Stimulated activated CD8-positive, alpha-beta memory T cell treated with anti-CD3 and anti-CD28 coated beads, Interleukin-4, amount 100 ng/mL, for 1 hour (primary cell): ENCODE measurements at places on chromosomes 3 and 15.
A peak's percentile ranks its signal among the peaks of the same experiment; 100 is the strongest.

- DNase-seq, result no peak
Observed at GRCh38 chr15:83653639-83654378, at the start of gene ADAMTSL3. Gene ADAMTSL3 (plus strand): TSS chr15:83654123. CDS start chr15:83655762, 1,639 bp downstream.

- DNase-seq, result peak; percentile 29
Observed at GRCh38 chr3:66407611-66408218, 93.1 kb downstream of the LRIG1 start.

DNA sequence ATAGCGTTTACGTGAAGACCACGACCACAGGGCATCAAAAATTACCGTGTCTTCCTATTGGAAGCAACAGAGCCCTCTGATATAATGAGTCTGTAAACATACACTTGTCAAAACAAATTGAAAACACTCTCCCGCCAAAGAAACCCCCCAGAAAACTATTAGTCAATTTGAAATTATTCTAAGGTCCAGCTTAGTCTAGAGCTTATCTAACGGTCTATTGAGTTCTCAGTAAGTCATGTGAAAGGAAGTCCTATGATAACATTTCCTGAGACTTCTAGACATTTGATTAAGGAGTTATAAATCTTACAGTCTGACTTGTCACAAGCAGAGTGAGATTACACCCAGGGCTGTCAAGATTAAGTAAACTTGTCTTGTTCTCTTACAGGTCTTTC lies 356.3 kb downstream of the FOXP1 start:
- DNase-seq, result no peak

DNA sequence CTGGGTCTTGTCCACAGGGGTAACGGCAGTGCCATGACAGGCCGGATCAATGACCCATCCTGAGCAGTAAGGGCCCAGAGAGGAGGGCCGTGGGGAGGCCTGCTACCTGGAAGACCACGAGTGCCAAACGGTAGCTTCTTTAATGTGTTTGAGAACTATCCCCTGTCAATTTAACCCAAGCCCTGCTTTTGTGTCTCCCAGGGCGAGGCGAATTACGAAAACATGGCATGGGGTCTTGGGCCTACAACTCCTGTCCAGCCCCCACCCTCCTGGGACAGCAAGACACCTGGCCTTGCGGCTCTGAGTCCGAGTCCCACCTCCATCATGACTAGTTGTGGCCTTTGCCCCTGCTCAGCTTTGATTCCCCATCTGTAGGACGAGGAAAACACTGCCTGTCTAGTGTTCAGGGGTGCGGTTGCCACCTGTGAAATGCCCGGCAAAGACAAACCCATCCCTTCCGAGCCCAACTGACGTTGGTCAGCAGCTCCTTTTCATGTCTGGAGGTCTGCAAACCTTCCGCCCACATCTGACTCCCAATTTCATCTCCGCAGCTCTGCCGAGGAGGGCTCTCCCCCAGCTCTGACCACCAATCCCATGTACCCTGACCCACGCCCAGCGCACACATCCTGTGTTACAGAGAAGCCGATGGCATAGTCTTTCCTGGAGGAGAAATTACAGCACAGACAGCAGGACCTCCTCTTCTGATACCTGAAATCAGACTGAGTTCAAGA lies 28.9 kb upstream of the SNRPA1 start:
- no peak for DNase-seq

GRCh38 chr3:176767385-176767784 lies 429.9 kb downstream of the TBL1XR1 start:
- DNase-seq, result no peak

- no peak for DNase-seq
Observed at GRCh38 chr3:41317718-41318117, 118.4 kb downstream of the CTNNB1 start.

DNA sequence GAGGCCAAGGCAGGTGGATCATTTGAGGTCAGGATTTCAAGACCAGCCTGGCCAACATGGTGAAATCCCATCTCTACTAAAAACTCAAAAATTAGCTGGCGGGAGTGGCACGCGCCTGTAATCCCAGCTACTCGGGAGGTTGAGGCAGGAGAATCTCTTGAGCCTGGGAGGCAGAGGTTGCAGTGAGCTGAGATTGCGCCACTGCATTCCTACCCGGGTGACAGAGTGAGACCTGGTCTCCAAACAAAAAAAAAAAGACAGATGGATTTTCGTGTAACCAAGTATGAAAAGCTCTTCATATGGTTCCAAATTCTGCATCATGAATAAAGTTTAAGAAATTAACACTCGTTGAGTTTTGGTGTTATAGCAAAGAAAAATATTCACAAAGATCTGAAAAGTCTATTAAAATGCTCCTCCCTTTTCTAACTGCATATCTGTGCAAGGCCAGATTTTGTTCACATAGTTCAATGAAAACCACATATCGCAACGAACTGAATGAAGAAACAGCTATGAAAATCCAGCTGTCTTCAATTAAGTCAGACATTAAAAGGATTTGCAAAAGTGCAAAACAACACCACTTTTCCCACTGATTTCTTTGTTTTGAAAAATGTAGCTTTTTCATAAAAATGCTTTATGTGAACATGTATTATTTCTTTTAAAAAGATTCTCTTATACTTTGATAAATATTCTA lies 23.8 kb upstream of the FBLN2 start:
- DNase-seq, result no peak

DNA sequence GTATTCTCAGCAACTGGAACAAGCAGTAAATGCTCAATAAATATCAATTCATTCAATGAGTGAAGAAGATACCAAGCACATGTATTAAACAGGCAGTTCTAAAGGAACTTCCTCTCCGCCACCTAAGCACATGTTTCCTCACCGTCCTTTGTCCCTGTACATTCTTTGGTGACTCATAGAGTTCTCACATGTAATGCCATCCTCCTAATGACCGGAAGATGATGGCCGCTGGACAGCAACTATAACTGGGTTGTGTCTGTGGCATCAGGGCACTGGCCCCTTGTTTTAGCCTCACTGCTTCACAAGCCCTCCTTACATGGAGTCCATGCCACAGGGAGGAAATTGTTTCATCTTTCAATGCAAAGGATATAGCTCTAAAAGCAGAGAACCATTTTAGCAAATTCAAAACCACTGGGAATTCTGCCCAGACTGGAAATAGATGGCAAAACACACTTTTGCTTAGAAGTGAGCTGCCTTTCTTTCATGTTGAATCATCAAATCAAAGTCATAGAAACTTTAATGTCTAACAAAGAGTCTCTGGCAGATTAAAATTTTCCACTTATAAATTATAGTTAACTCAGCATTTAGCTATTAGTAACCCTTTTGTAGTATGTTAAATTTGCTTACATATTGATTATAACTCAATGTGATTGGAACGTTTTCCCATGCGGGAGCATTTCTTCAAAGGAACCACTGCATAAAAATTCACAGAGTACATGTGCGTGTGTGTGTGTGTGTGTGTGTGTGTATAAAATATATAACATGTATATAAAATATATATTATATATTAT lies 74.1 kb downstream of the GAP43 start:
- DNase-seq, result no peak

- DNase-seq, result no peak
Observed at GRCh38 chr3:144187531-144188210, 216.0 kb downstream of the DIPK2A start.

DNA sequence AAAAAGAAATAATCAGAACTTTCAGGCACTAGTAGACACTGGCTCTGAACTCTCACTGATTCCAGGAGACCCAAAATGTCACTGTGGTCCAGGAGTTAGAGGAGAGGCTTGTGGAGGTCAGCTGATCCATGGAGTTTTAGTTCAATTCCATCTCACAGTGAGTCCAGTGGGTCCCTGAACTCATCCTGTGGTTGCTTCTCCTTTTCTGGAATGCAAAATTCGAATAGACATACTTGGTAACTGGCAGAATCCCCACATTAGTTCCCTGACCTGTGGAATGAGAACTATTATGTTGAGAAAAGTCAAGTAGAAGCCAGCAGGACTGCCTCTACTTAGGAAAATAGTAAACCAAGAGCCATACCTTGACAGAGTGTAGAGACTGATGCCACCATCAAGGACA lies 87.3 kb upstream of the OXTR start:
- DNase-seq, result no peak

GRCh38 chr15:36612063-36612788 lies 32.8 kb downstream of the CDIN1 start:
- DNase-seq, result no peak

- DNase-seq, result no peak
Observed at GRCh38 chr3:186001842-186002241, 64.0 kb upstream of the TRA2B start.

DNA sequence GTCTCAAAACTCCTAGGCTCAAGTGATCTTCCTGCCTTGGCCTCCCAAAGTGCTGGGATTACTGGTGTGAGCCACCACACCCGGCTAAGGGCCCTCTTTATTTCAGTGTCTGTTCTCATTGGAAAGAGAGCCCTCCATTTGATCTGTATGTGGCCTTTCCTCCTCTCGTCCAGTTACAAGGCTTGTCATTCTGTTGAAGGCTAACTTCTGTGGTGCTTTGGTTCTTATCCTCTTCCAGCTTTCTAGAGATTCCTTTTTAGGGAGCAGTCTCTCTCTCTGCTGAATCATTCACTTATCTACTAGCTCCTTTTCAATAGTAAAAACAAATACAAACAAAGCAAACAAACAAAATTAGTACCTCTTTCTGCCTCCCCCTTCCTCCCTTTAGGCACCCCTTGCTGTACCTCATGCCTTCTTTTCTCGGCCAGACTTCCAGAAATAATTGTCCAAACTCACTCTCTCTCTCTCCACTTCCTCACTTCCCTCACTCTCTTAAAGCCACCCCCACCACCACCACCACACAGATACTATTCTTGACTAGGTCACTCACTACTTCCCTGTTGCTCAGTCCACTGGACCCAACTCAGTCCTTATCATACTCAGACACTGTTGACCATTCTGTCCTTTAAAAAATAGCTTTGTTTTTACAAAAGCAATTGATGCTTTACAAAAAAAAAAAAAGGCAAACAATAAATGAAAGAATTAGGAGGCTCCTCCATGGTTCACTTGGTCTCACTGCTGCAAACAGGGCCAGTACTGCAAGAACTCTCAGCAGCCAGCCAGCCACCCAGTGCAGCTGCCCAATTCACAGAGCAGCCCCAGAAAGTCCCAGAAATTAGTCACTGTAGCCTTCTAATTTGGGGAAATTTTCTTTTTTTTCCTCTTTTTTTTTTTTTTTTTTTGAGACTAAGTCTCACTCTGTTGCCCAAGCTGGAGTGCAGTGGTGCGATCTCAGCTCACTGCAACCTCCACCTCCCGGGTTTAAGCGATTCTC lies 31.7 kb upstream of the RAB11A start:
- no peak for DNase-seq

- DNase-seq, result no peak
Observed at GRCh38 chr15:41905036-41905793, 11.4 kb upstream of the SPTBN5 start.

GRCh38 chr15:47405365-47406162 lies 311.7 kb upstream of the SEMA6D start:
- no peak for DNase-seq

- no peak for DNase-seq
Observed at GRCh38 chr3:157274644-157275137, 114.7 kb upstream of the CCNL1 start.

DNA sequence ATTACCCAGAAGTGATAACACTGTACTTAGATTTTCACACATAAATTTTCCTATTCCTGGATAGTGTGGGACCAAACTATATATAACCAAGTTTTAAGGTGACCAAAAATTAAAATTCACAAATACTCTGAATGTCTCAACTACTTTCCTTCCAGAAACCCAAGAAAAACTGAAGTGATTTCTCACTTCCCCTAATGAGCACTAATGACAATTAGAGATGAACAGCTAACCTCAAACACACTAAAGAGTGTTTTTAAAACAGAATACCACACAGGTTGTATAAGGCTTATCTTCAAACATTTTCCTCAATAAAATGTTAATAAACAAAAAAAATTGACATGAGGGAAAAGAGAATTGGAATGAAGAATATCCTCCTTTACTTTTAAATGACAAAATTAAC lies 188.2 kb downstream of the ZBTB20 start:
- no peak for DNase-seq

DNA sequence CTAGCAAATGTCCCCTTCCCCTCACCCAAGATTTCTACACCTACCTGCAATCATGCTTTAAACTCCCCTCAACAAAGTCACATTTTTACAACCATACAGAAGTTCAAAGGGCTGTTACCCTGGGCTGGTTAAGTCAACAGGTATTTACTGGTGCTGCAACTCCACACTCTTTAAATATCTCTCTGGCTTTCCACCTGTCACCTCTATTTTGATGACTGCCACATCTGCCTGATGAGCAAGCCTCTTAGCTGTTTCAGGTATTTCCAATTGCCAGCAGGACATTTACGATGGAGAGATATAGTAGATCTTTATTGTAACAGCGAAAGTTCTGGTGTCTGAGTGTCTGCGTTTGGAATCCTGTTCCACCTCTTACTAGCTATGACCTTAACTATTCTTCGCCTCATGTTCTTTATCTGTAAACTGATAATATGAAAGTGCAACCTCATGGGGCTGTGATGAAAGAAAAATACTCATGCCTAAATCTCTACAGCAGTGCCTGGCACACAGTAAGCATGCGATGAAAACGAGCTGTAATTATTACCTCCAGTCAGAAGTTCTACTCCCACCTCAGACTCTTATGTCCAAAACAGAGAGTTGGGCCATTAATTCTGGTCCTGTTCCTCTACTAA lies 44.2 kb upstream of the TPM1 start:
- no peak for DNase-seq

DNA sequence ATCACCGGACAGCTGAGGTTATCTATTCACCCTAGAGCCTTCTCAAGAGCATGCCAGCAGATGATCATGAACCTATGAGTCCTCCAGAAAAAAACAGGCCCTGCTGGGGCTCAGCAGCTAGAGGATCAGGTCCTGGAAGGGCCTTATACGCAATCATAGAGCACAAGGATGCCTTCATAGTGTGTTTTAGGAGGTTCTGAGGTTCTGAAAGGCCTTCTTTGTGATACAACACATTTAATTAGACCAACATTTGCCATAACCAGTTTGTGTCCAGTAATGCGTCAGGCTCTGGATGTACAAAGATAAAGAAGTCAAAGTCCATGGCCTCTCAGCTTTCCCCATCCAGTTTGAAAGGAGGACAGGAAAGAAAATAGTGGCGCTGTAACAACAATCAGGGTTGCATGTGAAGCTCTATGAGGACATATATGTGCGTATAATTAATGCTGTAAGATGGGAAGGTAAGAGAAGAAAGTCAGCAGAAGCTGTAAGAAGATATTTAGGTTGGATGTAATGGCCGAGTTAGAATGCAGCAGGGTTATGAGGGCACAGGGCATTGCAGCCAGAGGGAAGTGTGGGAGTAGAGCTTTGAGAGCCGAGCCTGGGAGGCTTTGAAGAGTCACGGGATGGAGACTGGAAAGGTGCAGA lies 302.6 kb upstream of the TBL1XR1 start:
- no peak for DNase-seq

- DNase-seq, result no peak
Observed at GRCh38 chr3:48966876-48967361, 23.1 kb upstream of the P4HTM start.

DNA sequence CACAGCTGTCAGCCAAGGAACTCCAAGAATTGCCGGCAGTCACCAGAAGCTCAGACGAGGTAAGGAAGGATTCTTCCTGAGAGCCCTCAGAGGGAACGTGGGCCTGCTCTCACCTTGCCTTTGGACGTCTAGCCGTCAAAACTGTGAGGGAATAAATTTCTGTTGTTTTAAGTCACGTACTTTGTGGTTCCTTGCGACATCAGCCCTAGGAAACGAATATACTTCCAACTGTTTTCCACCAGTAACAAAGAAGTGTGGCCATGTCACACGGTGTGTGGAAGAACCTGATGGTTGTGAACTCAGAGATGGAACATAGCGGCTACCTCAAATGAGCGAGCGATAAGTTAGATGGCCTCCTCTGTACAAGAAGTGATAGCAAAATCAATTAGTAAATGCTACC lies 41.0 kb upstream of the B3GNT5 start:
- no peak for DNase-seq
